Endothelial cell (in vitro differentiated cells): ENCODE measurements at places on chromosomes 7 and 10. TPM values are rescaled to one million over a fixed set of nuclear protein-coding genes. Genes with fewer than 3 reads are reported as not detected.

GRCh38 chr7:114956702-114957101, 34.8 kb downstream of the MDFIC start:
- H3K27me3 ChIP-seq, result no peaks in the 10 kb centered on the region
- no peak overlapping the region for H3K27ac ChIP-seq
- no peaks in the 10 kb centered on the region for H3K36me3 ChIP-seq
- no peaks in the 10 kb centered on the region for H3K4me1 ChIP-seq
- DNase-seq, result no peak

DNA sequence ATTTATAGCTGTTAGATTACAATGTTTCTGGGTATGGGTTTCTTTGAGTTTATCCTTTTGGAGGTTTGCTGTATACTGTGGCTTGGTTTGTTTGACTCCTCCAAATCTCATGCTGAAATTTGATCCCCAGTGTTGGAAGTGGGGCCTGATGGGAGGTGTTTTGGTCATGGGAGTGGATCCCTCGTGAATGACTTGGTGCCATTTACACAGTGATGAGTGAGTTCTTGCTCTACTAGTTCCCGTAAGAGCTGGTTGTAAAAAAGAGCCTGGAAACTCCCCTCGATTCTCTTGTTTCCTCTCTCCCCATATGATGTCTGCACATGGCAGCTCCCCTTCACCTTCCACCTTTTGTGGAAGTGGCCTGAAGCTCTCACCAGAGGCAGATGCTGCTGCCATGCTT, 324.1 kb downstream of the C7orf25 start:
- H3K4me1 ChIP-seq, result no peaks in the 10 kb centered on the region
- no peak overlapping the region for H3K27ac ChIP-seq
- no peak for DNase-seq
- peaks cover 6% of the 10 kb centered on the region for H3K36me3 ChIP-seq
- peaks cover 1% of the 10 kb centered on the region for H3K27me3 ChIP-seq

DNA sequence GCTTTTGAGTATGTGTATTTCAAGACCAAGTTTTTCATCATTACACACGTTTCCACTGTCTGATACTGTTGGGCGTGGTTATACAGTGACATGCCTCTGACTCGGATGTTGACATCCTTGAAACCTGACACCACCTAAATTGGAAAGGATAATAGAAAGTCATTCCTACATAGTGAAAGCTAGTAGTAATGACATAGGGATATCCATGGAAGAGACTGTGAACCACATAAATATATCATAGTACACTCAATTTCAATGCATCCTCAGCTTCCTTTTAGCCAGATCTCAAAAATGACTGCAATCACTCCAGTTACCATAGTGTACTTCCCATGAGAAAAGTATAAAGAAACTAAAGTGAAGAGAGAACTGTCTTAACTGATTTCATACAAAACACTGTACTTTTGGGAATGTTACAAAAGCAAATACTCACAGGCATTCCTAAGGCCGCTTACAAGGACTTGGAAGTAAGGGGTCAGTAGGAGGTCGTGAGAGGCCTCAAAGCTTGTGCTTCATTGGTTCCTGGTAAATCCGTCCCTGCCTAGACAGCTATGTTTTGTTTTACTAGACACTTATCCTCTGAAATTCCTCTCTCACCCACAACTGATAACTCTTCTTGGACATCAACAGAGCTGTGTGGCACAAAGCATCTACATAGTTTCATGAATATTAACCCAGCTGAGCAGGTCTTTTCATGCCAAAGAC, 71.8 kb upstream of the VWDE start:
- no peak overlapping the region for H3K4me3 ChIP-seq
- H3K27ac ChIP-seq, result no peak overlapping the region
- H3K4me1 ChIP-seq, result no peaks in the 10 kb centered on the region
- no peaks in the 10 kb centered on the region for H3K36me3 ChIP-seq
- no peaks in the 10 kb centered on the region for H3K27me3 ChIP-seq

OGDHL gene
- total RNA-seq, result 7.5 TPM

SHOC2 gene
- 48.9 TPM for total RNA-seq

DNA sequence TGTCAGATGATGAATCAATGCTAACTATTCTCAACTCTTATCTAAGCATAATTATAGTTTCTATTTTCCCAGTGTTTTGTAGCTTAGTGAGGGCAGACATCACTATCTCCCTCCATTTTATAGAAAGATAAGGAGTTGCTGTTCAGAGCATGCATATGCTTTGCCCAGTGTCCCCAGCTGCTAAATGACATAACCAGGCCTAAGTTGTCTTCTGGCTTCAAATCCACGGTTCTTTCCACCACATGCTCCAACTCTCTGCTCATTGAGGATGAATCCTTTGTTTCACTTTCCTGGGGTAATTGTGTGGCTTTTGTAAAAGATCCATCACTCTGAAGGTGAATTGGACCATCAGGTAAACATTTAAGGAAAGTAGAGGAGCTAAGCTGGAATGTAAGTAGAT, 134.0 kb downstream of the SNX10 start:
- DNase-seq, result no peak
- H3K4me1 ChIP-seq, result peaks cover 26% of the 10 kb centered on the region
- H3K4me3 ChIP-seq, result no peak overlapping the region
- H3K36me3 ChIP-seq, result no peaks in the 10 kb centered on the region

FAM149B1 gene
- total RNA-seq, result 24.8 TPM

GRCh38 chr10:43874984-43875383, 226.3 kb upstream of the ZNF32 start:
- H3K27me3 ChIP-seq, result peaks cover 8% of the 10 kb centered on the region
- H3K4me3 ChIP-seq, result no peak overlapping the region
- DNase-seq, result no peak
- no peak overlapping the region for H3K27ac ChIP-seq
- H3K36me3 ChIP-seq, result no peaks in the 10 kb centered on the region
